Naive B cell (primary cell): ENCODE measurements at places on chromosomes 2 and 18. TPM values are rescaled to one million over a fixed set of nuclear protein-coding genes. Genes with fewer than 3 reads are reported as not detected.

DNA sequence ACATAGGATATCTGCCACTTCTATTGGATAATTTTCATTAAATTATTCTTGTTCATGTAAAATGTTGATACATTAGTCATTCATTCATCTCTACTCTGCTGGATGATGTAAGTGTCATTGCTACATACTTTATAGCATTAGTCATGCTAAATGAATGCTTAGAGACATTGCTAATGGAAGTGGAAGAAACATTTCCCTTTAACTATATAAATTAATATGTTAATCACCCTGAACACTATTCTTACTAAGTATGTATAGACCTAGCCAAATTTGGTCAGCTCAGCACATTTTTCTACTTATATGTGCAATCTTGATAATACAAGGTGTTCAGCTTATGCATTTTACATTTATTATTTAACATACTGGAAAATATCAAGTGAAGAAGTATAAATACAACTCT lies 160.2 kb downstream of the DPP4 start:
- no peaks in the 10 kb centered on the region for H3K36me3 ChIP-seq
- DNase-seq: no peak
- H3K27ac ChIP-seq: no peak overlapping the region
- no peak overlapping the region for H3K4me3 ChIP-seq
- H3K4me1 ChIP-seq: no peaks in the 10 kb centered on the region

GRCh38 chr2:206054952-206055351 lies 31.0 kb downstream of the INO80D start:
- peaks cover 28% of the 10 kb centered on the region for H3K36me3 ChIP-seq
- peaks cover 28% of the 10 kb centered on the region for H3K4me1 ChIP-seq
- DNase-seq: no peak
- H3K27ac ChIP-seq: no peak overlapping the region

DNA sequence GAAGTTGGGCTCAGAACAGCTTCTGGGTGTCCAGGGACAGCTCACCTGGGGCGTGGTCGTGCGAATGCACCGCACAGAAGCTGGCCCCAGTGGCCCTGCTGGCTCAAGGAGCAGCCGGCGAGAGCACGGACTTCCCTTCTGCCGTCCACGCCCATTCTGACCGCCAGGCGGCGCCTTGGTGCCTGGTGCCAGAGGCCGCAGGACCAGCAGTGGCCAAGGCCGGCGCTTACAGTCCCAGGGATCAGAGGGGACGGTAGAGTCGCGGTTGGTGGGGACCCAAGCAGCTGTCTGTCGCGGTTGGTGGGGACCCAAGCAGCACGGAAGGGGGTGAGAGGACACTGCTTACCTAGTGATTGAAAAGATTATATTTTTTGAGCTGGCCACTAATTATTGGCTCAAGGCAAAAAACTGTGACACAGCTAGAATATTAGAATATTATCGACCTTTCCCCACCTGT lies 25.7 kb downstream of the NPPC start:
- peak; percentile 29 for DNase-seq
- H3K4me1 ChIP-seq: peaks cover 3% of the 10 kb centered on the region
- no peak overlapping the region for H3K27ac ChIP-seq
- H3K27me3 ChIP-seq: peaks cover 6% of the 10 kb centered on the region
- no peaks in the 10 kb centered on the region for H3K36me3 ChIP-seq

GRCh38 chr2:189024901-189025618 lies 50.9 kb downstream of the COL3A1 start:
- no peaks in the 10 kb centered on the region for H3K36me3 ChIP-seq
- no peak for DNase-seq
- H3K27ac ChIP-seq: no peak overlapping the region
- no peaks in the 10 kb centered on the region for H3K4me1 ChIP-seq
- H3K27me3 ChIP-seq: no peaks in the 10 kb centered on the region

DNA sequence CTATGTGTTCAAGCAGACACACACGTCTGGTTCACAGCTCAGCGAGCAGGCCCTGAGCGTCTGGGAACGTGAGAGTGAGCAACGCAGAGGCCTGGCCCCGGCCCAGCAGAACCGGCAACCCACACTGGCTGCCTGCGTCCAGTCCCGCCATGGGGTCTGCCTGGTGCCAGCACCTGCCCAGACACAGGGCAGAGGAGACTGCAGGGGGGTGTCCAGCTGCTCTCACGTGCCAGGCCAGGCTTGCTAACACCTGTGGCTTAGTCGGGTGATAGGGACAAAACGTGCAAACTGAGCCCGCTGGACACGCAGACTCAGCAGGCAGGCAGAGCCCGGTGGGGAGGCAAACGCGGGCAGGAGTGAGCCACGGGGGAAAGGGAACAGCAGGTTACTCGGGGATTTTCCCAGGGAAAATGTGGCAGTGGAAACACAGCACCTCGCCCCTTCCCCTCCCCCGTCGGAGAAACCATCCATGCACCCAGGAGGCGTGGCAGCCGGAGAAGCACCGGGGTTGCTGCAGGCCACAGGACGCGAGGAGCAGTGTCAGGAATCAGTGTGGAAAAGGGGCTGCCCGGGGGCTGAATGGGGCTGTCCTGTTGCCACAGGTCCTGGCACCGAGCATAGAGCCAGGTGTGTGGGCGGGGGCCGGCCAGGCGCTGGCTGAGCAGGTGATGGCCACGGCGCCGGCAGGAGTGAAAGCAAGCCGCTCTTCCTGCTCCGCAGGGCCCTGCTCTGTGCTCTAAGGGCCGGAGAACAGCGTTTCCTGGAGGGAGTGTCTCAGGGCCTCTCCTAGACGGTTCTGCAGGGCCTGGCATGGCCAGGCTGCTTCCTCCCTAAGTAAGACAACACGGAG lies 154.7 kb downstream of the HDAC4 start:
- H3K27me3 ChIP-seq: peaks cover 35% of the 10 kb centered on the region
- H3K4me3 ChIP-seq: no peak overlapping the region
- no peak overlapping the region for H3K27ac ChIP-seq
- peaks cover 7% of the 10 kb centered on the region for H3K4me1 ChIP-seq

Gene UGT1A4
- polyA plus RNA-seq: not detected
